ENCODE measurements at places on chromosomes 3 and 15.

DNA sequence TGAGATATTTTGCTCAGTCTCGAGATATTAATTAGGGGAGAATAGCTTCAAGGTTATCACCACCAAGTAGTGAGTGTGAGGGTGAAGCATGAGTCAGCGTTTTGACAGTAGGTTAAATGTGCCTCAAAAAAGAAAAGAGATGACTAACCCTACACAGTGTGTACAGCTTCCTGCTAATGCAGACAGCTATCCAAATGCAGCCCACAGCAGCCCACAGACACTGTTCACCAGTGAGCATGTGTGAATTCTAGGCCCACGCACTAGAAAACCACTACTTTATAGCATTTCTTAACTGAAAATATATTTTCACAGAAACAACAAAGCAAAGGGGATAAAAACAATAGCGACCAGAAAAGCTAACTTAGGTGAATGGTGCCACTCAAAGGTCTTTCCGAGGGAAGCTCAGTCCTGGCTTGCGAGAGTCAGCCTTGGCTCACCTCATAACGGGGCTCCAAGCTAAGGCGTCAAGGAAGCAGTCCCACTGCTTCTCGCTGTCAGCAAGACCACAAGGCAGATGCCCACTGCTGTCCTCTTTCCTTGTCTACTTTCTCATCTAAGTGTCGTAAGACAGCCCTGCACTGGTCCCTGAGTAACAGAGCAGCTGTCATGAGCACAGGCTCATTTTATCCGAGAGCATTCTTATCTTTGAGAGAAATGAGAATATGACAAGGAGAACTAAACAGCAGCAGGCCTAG, 47.6 kb downstream of the TXNRD3 start:
- no peak for DNase-seq

GRCh38 chr3:135784557-135784956, 181.0 kb upstream of the PPP2R3A start:
- DNase-seq: no peak

- no peak for DNase-seq
Observed at GRCh38 chr15:83066034-83066733, 868 bp downstream of the BTBD1 start.

GRCh38 chr15:70170096-70170699, 72.5 kb upstream of the TLE3 start:
- no peak for DNase-seq

DNA sequence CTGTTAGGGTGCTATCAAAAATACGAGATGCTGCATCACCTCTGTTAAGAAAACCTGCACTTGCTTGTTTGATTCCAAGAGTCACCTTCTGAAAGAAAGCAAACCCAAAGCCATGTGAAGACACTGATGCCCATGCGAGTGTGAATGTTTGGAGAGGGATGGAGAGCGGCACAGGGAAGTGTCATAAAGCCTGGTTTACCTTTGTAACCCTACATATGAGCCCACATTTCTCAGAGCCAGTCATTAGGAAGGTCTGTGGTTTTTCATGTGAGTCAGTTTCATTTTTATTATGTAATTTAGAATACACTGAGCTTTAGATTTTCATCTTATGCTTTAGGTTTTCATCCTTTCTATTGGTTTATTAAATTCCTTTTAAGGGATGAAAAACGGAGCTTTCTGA, 896.8 kb downstream of the ROBO1 start:
- DNase-seq: no peak

- no peak for DNase-seq
Observed at GRCh38 chr15:80560601-80561400, 134.3 kb upstream of the ABHD17C start.

DNA sequence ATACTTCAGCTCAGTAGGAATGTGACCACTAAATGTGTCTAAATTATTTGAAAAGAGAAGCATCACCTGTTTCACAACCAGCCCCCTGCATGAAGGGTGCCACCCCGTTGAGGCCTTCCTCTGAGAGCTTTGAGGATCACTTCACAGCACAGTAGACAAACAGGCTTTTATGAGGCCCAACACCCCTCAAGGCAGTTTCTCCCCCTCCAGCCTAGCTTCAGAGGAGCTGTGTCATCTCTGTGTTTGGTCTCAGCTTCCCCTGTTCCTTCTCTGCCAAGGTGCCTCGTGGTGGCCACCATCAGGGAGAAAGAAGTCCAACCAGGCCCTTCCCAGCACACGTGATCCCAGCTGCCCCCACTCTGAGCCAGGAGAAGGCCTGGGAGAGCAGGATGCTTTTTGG, 21.6 kb upstream of the DUSP7 start:
- DNase-seq: no peak

GRCh38 chr3:96977671-96978070, 163.3 kb downstream of the EPHA6 start:
- no peak for DNase-seq

DNA sequence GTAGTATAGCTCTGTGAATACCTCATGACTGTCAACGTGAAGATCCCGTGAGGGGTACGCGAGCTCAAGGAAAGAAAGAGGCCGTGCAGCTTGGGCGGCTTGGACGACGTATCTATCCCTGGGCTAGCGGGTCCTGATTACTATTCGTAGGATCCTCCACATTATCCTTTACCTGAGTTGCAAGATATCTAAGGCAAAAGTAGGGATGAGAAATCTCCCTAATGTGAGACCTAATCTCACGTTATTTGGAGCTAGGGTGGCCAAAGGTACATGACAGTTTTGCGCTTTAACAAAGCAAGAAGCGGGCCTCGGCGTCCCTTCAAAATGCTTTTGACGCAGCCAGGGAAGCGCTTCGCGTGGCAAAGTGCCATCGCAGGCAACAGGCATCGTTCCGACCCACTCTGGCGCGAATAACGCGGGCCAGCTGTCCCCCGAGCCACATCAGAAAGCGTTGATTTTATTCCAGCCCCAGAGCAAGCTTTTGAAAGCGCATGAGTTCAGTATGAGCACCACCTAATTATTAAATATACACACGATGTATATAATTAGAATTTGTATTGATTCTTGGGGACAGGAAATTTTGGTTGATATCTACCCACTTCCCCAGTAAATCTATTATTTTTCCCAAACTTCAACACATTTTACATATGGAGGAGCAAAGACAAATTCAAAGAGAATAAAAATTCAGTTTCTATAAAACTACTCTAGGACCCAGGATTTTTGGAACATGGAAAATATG, 2.5 kb upstream of the EOMES start:
- DNase-seq: no peak

DNA sequence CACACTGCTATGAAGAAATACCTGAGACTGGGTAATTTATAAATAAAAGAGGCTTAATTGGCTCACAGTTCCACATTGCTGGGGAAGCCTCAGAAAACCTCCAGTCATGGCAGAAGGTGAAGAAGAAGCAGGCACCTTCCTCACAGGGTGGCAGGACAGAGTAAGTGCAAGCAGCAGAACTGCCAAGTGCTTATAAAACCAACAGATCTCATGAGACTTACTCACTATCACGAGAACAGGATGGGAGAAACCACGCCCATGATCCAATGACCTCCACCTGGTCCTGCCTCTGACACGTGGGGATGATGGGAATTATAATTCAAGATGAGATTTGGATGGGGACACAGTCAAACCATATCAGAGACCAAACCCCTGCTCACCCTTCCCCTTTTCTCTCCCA, 75.0 kb downstream of the TRIM69 start:
- DNase-seq: no peak

- no peak for DNase-seq
Observed at GRCh38 chr15:83057696-83058376, 9.2 kb downstream of the BTBD1 start.

DNA sequence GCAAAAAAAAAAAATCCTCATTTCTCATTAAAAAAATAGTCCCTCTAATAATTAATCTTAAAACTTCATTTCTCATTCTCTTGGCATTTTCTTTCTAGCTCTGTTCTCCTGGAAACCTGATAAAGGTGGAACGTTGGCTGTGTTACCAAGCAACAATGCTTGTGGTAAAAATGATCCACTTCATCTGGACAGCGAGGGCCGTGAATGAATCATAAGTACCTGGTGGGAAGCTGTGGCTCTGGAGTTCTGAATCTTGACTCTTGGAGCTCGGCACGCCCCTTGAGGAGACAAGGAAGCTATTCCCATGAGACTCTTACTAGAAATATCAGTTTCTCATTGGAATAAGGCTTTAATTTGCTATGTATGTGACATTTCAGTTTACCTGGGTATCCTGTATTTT, 32.5 kb downstream of the BCL2L10 start:
- DNase-seq: no peak

DNA sequence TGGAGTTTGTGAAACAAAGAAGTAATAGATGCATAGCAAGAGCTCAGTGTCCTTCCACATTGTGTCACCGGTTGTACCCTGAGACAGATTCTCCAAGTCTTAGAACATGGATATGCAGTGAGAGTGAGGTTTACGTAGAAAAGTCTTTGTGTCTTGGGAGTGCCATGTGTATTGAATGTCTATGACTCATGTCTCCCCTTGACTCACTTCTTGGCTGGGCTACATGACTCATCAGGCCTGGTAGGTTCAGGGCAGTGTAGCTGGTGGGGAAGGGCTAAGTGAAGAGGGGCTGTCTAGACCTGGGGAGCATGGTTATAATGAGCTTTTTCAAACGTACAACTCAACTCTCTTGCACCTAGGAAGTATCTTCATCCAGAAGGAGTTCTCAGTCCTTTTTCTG, 167.4 kb downstream of the GAP43 start:
- no peak for DNase-seq

DNA sequence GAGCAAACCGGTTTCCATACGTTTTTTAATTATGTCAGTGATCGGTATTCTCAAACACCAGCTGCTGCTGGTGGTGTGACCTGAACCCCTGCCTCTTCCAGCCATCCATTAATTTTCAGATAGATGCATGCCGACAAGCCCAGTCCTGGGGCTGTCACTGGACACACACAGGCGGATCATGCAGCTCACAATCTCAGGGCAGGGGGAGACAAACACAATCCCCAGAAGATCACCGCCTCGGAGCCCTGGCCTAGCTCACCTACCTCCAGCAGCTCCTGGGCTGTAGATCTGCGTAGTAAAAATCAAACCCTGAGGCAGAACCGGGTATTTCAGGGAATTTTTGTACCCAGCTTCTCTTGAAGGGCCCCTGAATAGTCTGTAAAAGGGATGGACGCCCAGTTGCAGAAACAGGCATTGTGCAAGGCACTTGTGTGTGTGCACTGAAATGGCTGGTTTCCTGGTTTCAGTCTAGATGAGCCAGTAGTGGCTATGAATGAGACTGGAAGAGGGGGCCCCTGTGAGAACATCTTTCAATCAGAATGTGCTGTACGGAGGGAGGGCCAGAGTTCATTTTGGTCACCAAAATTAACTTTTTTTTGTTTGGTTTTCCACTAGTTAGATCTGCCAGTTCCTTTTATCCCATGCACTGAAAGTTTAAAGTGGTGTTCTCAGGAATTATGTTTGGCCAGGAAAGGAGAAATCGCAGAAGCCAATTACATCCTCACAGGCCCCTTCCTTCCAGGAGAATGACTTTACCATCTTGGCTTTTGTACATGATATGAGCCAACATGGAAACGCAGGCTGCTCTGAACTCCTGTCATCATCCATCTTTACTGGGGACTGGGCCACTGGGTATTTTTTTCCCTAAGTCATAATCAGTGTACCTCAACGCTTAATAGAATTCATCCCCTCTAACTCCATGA, 55.0 kb upstream of the RPL32 start:
- DNase-seq: no peak

DNA sequence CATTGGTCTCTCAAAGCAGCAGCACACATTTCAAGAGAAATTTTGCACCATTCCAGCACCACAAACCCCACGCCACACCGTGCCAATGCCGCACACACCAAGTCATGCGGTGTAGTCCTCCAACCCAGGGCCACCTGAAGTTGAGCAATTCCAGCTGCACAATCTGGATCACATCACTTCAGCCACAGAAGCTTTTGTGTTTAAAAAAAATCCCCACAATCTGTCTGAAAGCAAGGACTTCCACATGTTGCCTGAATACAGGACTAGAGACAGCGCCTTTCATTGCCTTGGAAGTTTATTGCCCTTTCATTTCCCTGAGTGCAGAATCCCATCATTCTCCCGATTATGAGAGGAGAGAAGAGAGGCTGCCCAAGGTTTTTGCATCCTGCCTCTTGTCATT, 175.6 kb upstream of the BCL6 start:
- no peak for DNase-seq

DNA sequence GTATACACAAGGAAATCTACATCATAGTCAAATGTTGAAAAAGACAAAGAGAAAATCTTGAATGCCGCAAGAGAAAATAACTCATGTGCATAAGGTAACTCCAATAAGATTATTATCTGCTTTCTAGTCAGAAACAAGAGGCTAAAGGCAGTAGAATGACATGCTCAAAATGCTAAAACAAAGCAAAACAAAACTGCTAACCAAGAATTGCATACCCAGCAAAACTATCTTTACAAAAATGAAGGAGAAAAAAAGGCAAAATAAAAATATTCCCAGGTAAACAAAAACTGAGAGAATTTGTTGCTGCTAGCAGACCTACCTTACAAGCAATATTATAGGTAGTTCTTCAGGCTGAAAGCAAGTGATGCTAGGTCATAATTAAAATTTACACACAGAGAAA, 76.4 kb upstream of the TMEM158 start:
- DNase-seq: no peak

- DNase-seq: no peak
Observed at GRCh38 chr3:82378392-82378791, 616.9 kb upstream of the GBE1 start.

- DNase-seq: no peak
Observed at GRCh38 chr15:46278486-46279090, 643.8 kb downstream of the SQOR start.
